ENCODE measurements at places on chromosomes 13 and 19.

GRCh38 chr13:40116008-40116407, 460.5 kb downstream of the COG6 start:
- no peak overlapping the region for H3K4me3 ChIP-seq
- no peaks in the 10 kb centered on the region for H3K4me1 ChIP-seq
- H3K36me3 ChIP-seq, result no peaks in the 10 kb centered on the region

- H3K27me3 ChIP-seq, result peaks cover 21% of the 10 kb centered on the region
- H3K4me1 ChIP-seq, result no peaks in the 10 kb centered on the region
- no peaks in the 10 kb centered on the region for H3K36me3 ChIP-seq
Measured at GRCh38 chr13:27379694-27380641, 44.5 kb upstream of the GTF3A start.

- H3K4me3 ChIP-seq, result no peak overlapping the region
- H3K4me1 ChIP-seq, result peaks cover 3% of the 10 kb centered on the region
- no peaks in the 10 kb centered on the region for H3K27me3 ChIP-seq
- no peak for DNase-seq
- H3K36me3 ChIP-seq, result no peaks in the 10 kb centered on the region
Measured at GRCh38 chr13:112893570-112894422, 75.2 kb upstream of the MCF2L start.

GRCh38 chr19:54355675-54356074, 9.1 kb downstream of the LAIR1 start:
- H3K4me3 ChIP-seq, result no peak overlapping the region
- H3K4me1 ChIP-seq, result no peaks in the 10 kb centered on the region
- H3K36me3 ChIP-seq, result peaks cover 28% of the 10 kb centered on the region
- no peak for DNase-seq
- no peak overlapping the region for H3K27ac ChIP-seq

DNA sequence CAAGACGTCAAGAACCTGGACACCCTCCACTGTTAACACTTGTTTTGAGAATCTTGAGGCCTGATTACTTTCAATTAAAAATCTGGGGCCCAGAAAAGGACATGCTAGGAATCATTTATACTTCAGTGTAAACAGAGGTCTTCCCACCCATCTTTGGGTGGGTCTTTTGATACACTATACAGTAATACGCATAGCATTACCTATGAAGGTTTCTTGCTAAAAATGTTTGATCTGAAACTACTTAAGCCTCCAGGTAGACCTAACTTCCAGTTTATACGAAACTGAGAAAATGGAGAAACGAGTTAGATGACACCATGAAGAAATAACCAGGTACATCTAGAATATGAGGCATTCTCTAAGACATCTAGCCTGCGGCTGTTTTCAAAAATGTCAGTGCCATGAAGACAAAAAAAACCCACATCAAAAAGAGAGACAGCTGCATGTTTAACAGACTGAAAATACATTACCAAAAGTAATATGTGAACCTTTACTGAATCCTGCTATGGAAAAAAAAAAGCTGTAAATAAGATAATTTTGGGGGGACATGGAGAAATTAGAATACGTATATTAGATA, 36.6 kb downstream of the TGDS start:
- no peaks in the 10 kb centered on the region for H3K27me3 ChIP-seq
- H3K36me3 ChIP-seq, result peaks cover 3% of the 10 kb centered on the region
- H3K4me3 ChIP-seq, result no peak overlapping the region
- H3K27ac ChIP-seq, result peak overlapping the region; percentile 32
- no peak for DNase-seq
- peaks cover 6% of the 10 kb centered on the region for H3K4me1 ChIP-seq

DNA sequence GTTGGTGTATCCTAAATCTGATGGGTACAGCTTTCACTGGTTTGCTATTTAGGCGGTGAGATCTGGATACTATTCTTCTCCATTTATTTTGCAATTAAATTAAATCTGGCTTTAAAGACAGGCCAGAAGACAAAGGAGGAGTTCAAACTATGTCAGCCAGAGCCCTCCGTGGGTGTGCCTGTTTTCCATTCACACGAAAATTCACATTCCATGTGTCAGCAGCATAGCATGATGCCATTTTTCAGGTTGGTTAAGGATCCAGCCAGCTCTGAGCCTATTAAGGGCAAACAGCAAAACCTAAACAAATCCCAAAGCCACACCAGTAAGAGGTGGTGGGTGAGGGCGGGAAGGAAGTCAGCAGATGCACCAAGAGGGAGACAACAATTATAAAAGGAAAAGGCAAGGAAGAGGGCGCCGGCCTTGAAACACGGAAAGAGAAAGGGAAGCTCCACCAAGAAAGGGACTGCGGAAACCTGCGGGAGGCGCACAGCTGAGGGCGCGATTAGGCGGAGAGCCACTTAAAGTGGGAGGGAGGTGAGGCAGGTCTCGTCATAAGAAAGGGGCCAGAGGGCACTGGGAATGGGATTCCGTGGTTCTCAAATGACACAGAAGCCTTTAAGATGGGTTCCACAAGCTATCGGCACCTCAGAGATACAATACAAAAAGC, 43.0 kb downstream of the CARS2 start:
- H3K4me3 ChIP-seq, result no peak overlapping the region
- no peak for DNase-seq
- H3K4me1 ChIP-seq, result peaks cover 6% of the 10 kb centered on the region

GRCh38 chr19:17966550-17967256, at the start of gene KCNN1:
Gene KCNN1, plus strand, starts transcription at chr19:17967107. Its CDS starts 6,782 bp downstream, at chr19:17973889.
- no peaks in the 10 kb centered on the region for H3K36me3 ChIP-seq
- no peak for DNase-seq
- H3K27me3 ChIP-seq, result peaks cover 79% of the 10 kb centered on the region
- H3K4me1 ChIP-seq, result peaks cover 11% of the 10 kb centered on the region

- no peak overlapping the region for H3K4me3 ChIP-seq
- DNase-seq, result no peak
- H3K36me3 ChIP-seq, result no peaks in the 10 kb centered on the region
- H3K4me1 ChIP-seq, result peaks cover 25% of the 10 kb centered on the region
- no peaks in the 10 kb centered on the region for H3K27me3 ChIP-seq
Measured at GRCh38 chr13:99041337-99041736, 63.5 kb upstream of the DOCK9 start.

GRCh38 chr13:33345842-33346241, 60.3 kb upstream of the STARD13 start:
- no peak overlapping the region for H3K27ac ChIP-seq
- no peak for DNase-seq
- no peaks in the 10 kb centered on the region for H3K4me1 ChIP-seq
- no peak overlapping the region for H3K4me3 ChIP-seq

- no peaks in the 10 kb centered on the region for H3K36me3 ChIP-seq
- H3K4me1 ChIP-seq, result no peaks in the 10 kb centered on the region
- H3K27ac ChIP-seq, result no peak overlapping the region
Measured at GRCh38 chr19:35693422-35693821, 10.9 kb upstream of the ZBTB32 start.

DNA sequence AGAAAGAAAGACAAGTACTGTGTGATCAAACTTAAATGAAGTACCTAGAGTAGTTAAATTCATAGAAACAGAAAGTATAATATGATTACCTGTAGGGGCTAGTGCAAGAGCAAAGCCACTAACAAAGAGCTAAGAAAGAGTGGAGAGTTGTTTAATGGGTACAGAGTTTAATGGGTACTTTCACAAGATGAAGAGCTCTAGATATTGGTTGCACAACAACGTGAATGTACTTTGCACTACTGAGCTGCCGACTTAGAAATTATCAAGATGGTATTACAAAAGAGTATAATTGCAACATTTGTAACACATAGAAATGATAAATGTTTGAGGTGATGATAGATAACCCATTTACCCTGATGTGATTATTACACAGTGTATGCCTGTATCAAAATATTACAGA, 140.3 kb upstream of the GPC6 start:
- H3K27ac ChIP-seq, result no peak overlapping the region
- H3K4me1 ChIP-seq, result no peaks in the 10 kb centered on the region
- H3K4me3 ChIP-seq, result no peak overlapping the region
- no peaks in the 10 kb centered on the region for H3K36me3 ChIP-seq

DNA sequence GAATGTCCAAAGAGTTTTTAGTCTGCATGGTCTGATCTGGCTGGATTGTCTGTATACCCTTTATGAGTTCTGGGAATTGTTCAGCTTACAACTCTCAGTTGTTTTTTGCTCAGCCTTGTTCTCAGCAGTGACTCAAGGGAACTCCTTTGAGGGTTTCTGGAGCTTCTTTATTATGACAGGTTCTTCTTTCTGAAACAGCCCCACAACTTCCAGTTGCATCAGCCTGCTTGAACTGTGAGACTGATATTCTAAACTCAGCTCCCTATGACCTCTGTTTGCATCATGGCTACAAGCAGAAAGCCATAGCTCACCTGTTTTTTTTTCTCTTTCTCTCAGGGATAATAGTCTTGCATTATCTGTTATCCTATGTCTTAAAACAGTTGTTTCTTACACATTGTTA, 85.0 kb downstream of the TDRD3 start:
- H3K27me3 ChIP-seq, result no peaks in the 10 kb centered on the region
- no peak overlapping the region for H3K27ac ChIP-seq
- peaks cover 13% of the 10 kb centered on the region for H3K36me3 ChIP-seq
- no peaks in the 10 kb centered on the region for H3K4me1 ChIP-seq
- no peak overlapping the region for H3K4me3 ChIP-seq
- no peak for DNase-seq

GRCh38 chr13:111322001-111322915, 1.8 kb downstream of the TEX29 start:
- no peaks in the 10 kb centered on the region for H3K27me3 ChIP-seq
- no peak overlapping the region for H3K4me3 ChIP-seq

DNA sequence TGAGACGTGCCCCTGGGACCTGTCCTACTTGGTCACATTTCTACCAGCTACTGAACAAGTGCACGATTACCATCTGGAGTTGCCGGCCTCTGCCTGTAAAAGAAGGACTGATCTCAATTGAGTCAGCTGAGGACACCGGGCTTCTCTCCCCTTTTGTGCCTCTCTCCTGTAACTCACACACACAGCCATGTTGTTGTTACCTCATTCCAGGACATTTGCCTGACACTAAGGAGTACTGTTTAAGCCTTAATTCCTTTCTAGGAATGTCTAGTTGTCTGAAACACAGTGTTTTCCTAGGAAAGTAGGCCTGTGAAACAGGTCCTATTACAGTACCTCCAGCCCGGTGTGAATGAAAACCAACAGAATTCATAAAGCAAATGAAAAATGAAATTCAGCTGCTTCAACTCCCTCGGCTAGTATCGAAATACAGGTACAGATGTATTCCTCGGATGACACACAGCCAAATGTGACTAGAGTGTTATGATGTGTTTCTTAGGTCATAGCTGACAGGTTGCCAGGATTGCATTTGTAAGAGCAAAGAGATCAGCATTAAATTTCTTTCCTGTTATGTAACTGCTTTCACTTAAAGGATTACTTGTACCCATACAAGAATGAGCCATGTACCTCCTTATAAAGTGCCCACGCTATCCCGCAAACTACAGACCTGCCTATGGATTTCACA, 152.0 kb upstream of the IRS2 start:
- no peak for DNase-seq
- no peaks in the 10 kb centered on the region for H3K36me3 ChIP-seq
- no peaks in the 10 kb centered on the region for H3K27me3 ChIP-seq
- H3K27ac ChIP-seq, result no peak overlapping the region

DNA sequence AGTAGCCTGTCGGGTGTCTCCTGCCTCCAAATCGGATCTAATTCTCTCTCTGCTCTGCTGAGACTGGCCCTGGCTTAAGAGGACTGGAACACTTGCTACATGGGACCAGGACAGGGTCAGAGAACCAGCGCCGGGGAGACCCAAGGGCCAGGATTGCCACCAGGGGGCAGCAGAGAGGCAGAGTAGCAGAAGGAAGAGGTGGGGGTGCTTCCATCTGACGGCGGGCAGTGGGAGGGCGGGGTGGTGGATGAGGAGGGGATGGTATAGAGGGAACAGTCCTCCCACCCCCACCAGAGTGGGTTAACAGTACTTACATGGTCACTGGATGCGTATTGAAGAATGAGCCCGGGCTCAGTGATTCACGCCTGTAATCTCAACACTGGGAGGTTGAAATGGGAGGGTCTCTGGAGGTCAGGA, 11.9 kb downstream of the SELENOW start:
- no peak overlapping the region for H3K27ac ChIP-seq
- no peaks in the 10 kb centered on the region for H3K36me3 ChIP-seq
- no peak overlapping the region for H3K4me3 ChIP-seq
- H3K4me1 ChIP-seq, result no peaks in the 10 kb centered on the region
- no peaks in the 10 kb centered on the region for H3K27me3 ChIP-seq
- DNase-seq, result peak; percentile 82

GRCh38 chr19:41323023-41323422, 13.1 kb downstream of the CCDC97 start:
- no peak for DNase-seq
- H3K27me3 ChIP-seq, result no peaks in the 10 kb centered on the region
- H3K4me3 ChIP-seq, result no peak overlapping the region
- peaks cover 54% of the 10 kb centered on the region for H3K4me1 ChIP-seq
- no peak overlapping the region for H3K27ac ChIP-seq
- H3K36me3 ChIP-seq, result peaks cover 63% of the 10 kb centered on the region

- H3K36me3 ChIP-seq, result no peaks in the 10 kb centered on the region
- no peaks in the 10 kb centered on the region for H3K4me1 ChIP-seq
- H3K27me3 ChIP-seq, result no peaks in the 10 kb centered on the region
- no peak overlapping the region for H3K27ac ChIP-seq
Measured at GRCh38 chr13:67538906-67539305, 308.8 kb upstream of the PCDH9 start.
